ENCODE measurements at places on chromosomes 4 and X. TPM values are rescaled to one million over a fixed set of nuclear protein-coding genes. Genes with fewer than 3 reads are reported as not detected.
A peak's percentile ranks its signal among the peaks of the same experiment; 100 is the strongest.

GRCh38 chr4:134337574-134337973, 136.0 kb upstream of the PABPC4L start:
- no peak for DNase-seq

F11 gene
- not detected for total RNA-seq

DNA sequence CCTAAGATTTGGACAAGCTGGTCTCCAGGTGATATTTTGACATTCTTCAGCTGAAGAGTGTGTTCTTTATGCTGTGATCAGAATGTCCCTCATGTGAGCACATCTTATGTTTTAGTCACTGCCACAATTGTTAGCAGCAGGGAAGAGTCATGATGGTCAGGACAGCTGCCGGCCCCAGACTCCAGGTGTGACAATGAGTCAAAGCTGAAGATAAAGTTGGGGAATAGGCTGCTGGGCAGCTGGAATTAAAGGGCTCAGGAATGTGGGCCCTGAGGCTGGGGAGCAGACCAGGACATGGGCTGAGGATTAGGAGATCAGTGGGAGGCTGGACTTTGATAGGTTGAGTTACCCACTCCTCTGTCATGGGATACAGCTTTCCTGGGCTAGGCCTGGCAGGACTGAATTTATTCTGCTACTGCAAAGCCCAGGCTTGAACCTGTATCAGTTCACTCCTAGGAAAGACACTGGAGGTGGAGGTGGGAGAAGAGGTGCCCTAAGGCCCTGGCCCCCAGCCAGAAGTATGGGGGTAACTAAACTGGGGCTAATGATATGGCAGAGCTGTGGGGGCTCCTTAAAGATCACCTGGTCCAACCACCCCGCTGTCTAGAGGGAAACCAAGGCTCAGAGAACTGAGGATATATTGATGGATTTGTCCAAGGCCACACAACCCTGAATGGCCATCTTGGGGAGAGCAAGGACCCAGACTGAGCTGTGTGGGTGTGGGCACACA, 119.5 kb downstream of the PJA1 start:
- no peak for DNase-seq

JCHAIN gene
- 3.1 TPM for total RNA-seq

- DNase-seq = no peak
These were observed 135.2 kb downstream of the PDE5A start for GRCh38 chr4:119493419-119493818.

FRMPD4 gene
- 0.30 TPM for total RNA-seq

GRCh38 chr4:152021788-152022438, 261.1 kb upstream of the GATB start:
- DNase-seq = peak; percentile 16

DNA sequence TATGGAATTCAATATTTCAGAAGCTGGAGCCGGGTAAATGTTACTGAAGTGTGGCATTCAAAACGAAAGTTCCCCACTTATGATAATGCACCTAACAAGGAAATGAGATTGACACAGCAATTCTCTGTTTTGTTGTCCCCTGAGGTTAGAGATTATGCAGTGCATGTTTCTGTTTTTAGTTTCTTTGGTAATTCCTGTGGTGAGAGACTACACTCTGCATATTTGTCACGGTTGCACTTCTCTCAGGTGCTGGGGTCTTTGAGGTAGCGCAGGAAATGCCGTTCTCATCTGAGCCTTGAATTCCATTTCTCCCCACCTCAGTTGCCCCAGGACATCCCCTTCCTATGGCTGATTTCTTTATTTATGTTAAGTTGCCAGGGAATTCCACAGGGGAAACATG, 15.3 kb upstream of the BEND4 start:
- DNase-seq = no peak

DNA sequence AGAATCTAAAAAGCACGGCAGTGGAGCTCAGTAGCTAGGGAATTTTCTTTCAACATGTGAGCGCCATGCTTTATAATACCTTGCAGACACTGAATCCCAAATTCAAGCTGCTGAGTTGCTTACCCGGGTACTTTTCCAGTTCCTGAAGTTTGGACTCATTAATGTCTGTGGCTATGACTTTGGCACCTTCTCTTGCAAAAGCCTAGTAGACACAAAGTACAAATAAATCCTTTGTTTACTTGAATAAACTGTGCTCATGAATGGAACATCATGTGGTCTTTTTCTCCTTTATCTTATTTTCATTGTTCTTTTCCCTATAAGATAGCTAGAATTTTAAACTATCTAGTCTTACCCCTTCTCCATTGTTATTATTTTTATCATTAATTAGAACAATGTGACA, 4.6 kb downstream of the BDH2 start:
- DNase-seq = no peak

GRCh38 chrX:45623266-45623665, 422.6 kb upstream of the DIPK2B start:
- DNase-seq = no peak

SULT1B1 gene
- 0.87 TPM for total RNA-seq

GRCh38 chr4:69896530-69897116, 34.2 kb upstream of the CSN1S1 start:
- no peak for DNase-seq

DNA sequence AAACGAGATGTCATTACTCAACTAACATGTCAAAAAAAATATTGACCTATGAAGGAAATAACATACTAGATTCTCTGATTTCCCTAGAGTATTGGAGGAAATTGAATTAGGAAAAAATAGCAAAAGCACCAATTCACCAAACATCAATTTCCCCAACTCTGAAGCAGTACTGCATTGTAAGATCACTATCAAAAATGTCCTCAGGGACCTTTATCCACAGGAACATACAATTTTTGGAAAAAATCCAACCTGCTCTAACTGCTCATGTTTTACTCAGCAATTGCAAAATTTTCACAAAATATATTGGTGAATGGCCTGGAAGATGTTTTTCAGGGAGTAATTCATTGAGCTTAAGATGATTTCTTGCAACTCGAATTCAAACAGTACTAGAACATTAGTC, 239.0 kb upstream of the GIMD1 start:
- DNase-seq = no peak

RHOH gene
- 2.2 TPM for total RNA-seq

GRCh38 chrX:112678831-112679230, 907 bp downstream of the LHFPL1 start:
- no peak for DNase-seq

DNA sequence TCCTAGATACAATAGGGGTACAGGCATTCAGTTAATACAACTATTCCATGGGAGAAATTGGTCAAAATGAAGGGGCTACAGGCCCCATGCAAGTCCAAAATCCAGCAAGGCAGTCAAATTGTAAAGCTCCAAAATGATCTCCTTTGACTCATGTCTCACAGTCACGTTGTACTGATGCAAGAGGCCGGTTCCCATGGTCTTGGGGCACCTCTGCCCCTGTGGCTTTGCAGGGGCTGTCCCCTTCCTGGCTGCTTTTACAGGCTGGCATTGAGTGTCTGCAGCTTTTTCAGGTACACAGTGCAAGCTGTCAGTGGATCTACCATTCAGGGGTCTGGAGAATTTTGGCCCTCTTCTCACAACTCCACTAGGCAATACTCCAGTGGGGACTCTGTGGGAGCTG, 12.5 kb upstream of the ASIC5 start:
- no peak for DNase-seq

GAGE12J gene
- total RNA-seq = not detected

DNA sequence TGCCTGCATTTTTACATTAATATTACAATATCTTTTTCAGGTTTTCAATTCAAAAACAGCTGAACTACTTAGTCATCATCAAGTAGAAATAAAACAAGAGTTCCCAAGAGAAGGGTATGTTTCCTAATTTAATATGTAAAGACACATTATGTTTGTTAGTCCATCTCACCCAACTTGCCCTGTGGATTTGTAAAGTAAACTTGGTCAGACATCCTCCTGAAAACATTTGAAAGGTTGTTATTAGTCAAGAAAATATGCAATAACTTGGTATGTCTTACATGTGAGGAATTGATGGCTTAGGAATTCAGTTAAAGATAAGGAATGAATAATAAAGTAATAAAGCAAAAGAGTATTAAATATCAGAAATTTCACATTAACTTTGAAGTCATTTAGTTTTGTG, 12.2 kb downstream of the GK start:
- no peak for DNase-seq

DNA sequence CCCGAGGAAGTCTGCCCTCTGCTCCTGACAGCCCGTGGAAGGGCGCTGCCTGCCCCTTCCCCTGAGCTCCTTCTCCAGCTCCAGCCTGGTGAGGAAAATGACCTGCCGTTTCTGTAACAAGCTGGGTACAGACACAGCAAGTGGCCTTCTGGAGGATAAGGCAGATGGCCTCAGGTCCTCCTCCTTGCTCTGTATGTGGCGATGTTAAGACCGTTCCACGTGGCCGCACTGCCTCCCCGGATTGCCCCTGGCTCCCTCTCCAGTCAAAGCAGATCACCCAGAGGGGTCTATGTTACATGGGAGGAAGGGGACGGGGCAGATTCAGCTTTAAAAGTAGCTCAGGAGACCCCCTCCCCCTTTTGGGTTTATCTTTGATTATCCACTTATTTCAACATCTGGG, 80.3 kb upstream of the GATB start:
- DNase-seq = no peak

Data from tibial nerve (tissue), 4 donors.